ENCODE measurements at places on chromosomes 4 and X.

DNA sequence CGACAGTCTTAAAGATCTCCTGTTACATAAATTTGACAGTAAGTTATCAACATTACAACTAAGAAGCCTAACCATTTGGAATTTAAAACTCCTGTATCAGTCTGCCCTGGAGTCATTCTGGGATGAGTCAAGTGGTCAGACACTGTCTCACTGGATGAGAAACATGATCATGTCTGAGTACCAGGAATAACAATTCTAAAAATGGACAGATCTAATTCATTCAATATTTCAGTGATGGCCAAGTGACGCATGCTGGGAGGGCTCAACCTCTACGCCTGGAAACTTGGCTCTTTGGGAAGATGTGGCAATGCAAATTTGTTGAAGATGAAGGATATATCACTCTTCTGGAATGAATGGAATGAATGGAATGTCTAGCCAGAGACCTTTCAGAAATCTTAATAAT, 1427.2 kb downstream of the STIM2 start:
- no peak for DNase-seq

- DNase-seq: no peak
These were observed 614.0 kb downstream of the STIM2 start for GRCh38 chr4:27474691-27475090.

- no peak for DNase-seq
These were observed 84.6 kb upstream of the IRF2 start for GRCh38 chr4:184558996-184559395.

GRCh38 chrX:112867570-112867969, 26.9 kb upstream of the AMOT start:
- DNase-seq: no peak

- no peak for DNase-seq
These were observed 3.1 kb downstream of the WDR1 start for GRCh38 chr4:10113362-10114047.

DNA sequence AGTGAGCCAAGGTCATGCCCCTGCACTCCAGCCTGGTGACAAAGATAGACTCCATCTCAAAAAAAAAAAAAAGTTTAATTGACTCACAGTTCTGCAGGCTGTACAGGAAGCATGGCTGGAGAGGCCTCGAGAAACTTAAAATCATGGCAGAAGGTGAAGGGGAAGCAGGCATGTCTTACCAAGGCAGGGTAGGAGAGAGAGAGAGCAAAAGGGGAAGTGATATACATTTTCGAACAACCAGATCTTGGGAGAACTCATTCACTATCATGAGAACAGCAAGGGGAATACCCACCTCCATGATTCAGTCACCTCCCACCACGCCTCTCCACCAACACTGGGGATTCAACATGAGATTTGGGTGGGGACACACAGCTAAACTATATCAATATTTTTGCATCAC, 315.2 kb upstream of the HTR2C start:
- no peak for DNase-seq

- DNase-seq: no peak
These were observed 100.0 kb downstream of the MAOA start for GRCh38 chrX:43756076-43756475.

DNA sequence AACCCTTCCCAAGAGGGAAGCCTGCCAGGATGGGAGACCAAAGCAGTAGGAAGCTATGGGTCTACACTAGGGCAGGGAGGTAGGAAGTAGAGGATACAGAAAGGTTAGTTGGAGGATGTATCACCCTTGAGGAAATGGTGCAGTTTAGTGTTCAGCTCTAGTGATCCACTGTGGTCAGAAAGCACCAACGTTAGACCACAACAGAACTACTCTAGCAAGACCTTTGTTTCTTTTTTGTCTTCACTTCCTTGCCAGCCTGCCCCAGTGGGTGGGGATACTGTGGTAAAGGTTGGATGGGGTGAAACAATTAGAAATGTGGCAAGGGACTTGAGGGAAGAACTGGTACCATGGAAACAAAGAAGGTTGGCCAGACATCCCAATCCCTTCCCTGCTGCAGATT, 83.3 kb downstream of the DDIT4L start:
- DNase-seq: no peak

GRCh38 chrX:130772105-130772775, 130.8 kb downstream of the ENOX2 start:
- no peak for DNase-seq

DNA sequence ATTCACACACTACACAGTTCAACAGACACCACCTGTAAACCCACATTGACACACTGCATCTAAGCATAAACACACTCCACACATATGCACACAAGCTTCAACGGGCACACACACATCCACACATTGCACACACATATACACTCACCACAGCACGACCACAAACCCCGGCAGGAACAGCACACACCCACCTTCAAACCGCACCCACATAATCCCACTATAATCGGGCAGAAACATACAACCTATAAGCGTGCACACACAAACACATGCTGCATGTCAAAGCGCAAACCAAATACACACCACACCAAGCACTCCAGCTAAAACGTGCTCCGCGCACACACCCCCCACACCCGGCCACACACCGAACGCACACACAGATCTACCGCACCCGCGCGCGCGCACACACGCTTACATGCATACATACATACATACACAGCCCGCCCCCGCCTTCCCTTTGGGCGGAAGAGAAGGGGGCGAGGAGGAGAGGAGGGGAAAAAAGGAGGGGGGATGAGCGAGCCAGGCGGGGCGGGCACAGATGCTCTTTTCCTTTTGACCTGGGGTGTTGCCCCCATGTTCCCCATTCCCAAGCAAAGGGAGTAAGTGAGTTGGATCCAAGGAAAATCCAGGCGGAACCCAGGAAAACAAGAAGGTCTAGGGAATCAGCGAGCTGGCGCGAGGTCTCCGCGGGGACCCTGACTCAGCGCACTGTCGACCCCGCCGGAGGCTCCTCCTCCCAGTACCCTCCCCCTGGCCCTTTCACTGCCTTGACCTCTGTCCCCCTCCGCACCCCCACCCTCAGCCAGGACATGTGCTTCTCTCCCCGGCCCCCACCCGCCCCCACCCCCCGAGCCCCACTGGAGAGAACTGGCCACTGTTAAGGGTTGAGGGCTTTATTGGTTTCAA, 9.9 kb downstream of the ARHGAP36 start:
- no peak for DNase-seq

DNA sequence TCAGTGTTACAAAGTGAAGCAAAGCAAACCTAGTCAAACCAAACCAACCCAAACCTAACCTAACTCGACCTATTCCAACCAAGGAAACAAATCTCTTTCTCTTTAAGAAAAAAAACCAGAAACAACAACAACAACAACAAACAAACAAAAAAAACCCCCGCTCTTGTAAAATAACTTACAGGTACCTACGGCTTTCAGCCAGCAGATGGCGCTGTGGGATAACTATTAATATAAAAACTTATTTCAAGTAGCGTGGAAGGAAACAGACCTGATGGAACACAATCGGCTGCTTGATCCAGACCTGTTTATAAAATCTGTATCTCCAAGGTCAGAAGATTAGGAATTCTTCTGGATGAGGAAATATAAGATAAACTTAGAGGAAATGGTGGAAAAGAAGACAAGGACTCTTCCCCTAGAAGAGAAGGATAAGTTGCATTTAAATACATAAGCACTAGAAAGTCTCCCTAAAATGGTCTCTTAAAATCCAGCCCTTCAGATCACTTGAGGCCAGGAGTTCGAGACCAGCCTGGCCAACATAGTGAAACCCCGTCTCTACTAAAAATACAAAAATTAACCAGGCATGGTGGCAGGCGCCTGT, 34.4 kb upstream of the CDKL5 start:
- no peak for DNase-seq

DNA sequence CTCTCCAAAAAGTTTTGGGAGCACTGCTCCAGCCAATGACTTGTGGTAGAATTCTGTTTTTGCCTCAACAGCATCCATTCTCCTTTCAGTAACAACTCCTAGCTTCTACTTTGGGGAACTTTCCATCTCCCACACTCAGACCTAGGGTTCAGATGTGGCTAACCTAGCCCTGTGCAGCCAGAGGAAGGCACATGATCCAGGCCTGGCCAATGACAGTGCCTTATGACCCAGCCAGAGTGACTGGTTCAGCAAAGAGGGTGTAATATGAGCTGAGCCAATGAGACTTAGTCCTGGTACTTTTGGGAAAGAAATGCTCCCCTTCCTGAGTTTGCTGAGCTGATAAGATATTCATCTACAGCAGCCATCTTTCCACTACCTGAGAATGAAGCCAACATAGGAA, 5.4 kb upstream of the USP46 start:
- DNase-seq: no peak

DNA sequence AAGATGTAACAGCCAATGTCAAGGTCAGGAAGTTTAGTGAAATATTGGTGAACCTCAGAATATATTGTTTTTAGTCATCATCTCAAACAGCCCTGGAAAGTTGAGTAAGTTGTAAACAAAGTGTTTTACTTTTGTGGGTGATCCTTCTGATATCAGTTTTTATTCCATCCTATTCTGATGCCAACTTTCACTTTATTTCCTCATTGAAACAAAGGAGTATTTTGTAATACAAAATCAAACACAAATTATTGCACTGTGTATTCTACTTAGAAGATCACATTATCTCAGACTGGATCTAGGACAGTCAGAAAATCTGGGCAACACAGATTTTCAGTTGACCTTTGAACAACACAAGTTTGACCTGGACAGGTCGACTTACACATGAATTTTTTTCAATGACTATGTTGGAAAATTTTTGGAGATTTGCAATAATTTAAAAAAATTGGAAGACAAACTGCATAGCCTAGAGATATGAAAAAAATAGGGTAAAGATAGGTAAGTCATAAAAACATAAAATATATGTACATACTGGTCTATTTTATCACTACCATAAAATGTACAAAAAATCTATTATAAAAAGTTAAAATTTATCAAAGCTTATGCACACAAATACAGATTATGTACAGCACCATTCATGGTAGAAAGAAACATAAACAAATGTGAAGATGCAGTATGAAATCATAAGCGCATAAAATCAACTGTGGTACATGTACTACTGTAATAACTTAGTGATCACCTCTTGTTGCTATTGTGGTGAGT, 709.1 kb upstream of the FAM241A start:
- DNase-seq: no peak

DNA sequence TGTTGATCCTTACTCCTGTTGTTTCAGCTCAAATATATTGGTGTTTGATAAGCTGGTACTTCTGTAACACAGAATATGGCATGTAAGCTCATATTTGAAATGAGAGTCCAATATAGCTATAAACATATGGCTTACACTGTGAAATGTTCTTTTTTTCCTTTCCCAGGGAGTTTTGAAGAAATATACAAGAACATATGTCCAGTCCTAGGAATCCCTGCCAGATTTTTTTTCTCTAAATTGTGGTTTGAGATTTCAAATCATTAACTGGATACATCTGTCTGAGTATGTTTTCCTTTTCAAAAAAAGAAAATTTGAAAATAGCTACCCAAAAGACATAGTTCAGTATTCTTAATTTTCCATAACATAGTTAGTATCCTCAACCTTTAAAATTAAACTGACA, 60.2 kb downstream of the HMGB2 start:
- DNase-seq: no peak

DNA sequence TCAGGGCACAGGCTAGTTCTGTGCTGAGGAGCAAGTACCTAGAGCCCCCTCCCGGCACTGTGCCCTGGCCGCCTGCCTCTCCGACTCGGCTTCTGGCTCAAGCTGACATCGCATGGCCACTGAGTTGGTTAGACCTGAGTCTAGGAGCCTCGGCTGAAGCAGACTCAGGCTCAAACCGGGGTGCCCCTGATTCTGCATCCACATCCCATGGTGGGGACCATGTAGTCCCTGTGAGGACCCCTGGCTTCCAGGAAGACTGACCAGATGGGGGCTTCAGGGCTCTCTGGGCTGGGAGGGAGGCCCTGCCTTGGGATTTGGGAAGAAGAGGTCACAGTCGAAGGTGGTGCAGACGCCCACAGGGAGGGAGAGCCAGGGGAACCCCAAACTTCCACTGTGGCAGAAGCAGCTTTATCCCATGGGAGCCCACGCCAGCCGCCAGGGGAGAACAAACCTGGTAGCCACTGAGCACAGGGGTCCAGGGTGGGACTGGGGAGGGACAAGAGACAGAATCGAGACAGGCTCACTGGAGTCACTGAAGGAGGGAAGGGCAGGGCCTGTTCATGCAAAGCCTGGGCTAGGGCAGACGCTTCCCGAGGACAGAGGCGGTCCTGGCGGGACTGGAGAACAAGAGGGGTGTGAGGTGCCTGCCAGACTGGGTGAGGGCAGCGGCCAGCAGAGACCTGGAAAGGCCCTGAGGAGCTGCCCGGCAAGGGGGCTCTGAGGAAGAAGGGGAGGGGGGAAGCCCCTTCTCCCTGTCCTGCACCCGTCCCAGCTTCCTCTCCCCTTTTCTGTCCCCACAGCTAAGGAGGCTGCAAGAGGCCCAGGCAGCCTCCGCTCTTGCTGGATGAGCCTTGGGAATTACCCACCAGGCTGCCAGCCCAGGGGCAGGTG, 1.1 kb downstream of the PDE6B start:
- DNase-seq: no peak

- no peak for DNase-seq
These were observed 162.5 kb downstream of the SOX3 start for GRCh38 chrX:140342410-140342809.

DNA sequence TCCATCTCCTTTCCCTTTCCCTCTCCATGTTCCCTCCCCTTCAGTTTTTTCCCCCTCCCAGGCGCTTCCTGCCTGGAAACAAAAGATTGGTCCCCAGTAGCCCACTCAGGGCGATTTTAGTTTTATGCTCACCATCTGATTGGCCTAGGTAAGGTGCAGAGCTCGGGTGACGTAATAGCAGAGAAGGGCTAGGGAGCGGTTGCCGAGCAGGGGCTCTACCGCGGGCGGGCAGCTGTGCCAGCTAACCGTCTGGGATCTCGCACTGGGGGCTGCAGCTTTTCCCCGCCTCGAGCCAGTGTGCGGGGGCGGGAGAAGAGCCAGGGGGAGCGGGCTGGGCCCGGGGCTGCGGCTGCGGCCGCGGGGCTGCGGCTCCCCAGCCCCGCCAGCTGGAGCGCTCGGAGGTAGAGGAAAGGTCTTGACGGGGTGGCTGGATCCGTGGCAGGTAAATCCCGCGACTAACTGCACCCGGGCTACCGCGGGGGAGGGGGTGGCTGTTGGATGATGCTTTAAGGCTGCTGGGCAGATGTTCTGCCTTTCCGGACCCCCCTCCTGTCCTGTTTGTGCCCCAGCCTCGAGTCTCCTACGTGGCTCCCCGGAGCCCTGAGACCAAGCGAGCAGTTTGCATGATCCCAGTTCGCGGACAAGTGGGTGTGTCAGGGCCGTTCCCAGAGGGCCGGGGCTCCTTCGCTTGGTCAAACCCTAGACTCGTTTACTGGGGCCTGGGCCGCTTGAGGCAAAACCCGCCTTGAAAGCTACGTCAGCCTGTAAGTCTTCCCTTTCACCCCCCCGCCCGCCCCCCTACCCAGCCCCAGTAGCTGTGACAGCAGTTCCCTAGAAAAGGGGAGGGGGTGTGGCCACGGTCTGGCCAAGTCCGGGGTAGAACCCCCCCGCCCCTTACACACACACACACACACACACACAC, at the start of gene PAK3:
PAK3 (plus strand) TSS at position 218 of the 922 bp plus-strand sequence. CDS start 26,913 bp downstream, outside the sequence.
- DNase-seq: no peak

GRCh38 chr4:168662297-168662984, 165.6 kb downstream of the PALLD start:
- DNase-seq: no peak

DNA sequence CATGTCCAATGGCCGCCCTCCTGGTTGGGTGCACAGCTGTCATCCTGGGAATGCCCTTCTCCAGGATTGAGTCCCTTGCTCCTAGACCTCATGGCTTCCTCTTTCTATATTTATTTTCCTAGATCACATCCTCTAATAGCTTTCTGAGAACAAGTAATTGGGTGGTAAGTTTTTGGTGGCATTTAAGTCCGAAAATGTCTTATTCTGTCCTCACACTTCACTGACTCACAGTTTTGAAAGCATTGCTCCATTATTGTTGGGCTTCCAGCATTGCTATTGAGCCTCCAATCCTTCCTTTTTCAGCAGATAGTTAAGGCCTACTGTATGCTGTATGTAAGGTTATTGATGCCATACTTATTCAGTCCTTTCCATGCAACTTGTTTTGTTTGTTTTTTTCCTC, 25.9 kb downstream of the PGM2 start:
- no peak for DNase-seq
